H54 (cell line): ENCODE measurements at places on chromosomes 13 and 19.

DNA sequence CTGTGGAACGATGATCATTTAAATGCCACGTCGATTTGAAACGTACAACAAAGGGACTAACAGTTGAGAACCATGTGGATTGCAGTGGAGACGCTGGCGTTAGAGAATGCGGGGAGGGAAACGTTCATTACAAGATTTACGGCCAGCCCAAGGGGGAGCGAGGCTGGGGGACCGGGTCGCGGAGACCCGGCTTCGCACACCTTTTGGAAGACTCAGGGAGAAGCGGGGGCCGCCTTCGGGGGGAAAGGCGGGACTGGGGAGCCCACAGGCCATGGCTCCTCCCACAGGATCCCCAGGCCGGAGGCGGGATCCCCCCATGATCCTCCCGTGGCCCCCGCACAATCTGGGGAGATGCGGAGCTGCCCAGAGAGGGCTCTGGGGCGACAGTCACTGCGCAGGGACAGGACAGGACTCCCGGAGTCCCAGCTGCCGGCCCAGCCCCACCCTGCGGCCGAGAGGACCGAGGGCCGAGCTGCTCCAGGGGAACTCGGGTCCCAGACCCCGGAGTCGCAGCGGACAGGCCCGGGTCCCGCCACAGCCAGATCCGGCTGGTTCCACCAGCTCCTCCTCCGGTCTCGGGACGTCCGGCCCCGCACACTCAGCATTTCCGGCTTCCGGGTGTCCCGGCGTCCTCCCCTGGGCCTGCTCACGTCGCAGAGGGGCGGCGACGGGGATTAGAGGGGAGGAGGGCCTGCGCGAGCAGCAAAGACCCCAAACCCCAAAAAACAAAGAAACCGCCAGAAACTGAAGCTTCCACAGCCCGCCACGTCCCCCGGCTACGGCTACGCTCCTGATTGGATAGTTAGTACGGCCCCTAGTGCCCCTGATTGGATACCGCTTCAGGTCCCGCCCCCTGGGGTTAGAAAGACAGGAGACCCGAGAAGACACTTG, 21.1 kb upstream of the OR10H1 start:
- peak; percentile 80 for DNase-seq

DNA sequence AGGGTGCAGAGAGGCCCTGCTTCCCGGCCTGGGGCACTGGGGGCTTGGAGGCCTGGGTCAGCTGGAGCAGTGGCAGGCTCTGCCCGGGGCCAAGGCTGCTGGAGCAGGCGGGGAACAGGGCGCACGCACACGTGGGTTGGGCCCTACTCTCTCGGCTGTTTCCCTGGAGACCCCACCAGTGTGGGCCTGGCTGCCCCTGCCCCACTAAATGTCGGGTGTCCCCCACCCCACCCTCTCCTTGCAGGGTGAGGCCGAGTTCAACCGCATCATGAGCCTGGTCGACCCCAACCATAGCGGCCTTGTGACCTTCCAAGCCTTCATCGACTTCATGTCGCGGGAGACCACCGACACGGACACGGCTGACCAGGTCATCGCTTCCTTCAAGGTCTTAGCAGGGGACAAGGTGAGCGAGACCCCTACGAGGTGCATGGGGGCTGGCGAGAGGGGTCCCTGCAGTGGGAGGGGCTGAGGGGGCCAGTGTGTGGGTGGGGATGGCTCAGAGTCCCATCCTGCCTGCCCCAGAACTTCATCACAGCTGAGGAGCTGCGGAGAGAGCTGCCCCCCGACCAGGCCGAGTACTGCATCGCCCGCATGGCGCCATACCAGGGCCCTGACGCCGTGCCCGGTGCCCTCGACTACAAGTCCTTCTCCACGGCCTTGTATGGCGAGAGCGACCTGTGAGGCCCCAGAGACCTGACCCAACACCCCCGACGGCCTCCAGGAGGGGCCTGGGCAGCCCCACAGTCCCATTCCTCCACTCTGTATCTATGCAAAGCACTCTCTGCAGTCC, 15.3 kb downstream of the CAPN12 start:
- DNase-seq, result no peak

DNA sequence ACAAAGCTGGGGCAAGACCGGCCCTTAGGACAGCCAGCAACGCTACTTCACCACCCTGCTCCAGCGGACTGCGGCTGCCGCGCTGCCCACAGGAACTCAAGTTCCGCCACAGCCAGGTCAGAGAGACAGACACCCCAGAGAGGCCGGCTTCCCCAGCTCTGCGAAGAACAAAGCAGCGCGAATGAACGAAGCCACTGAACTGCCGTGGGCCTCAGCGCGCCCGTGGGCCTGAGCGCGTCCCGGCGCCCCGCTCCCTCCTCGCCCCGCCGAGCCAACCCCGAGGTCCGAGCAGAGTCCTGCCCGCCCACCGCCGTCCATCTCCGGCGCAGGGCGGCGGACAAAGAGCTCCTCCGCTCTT, 158.4 kb downstream of the RNF17 start:
- DNase-seq, result no peak

- DNase-seq, result no peak
These were observed 3.1 kb upstream of the GRK1 start for GRCh38 chr13:113663934-113664333.

DNA sequence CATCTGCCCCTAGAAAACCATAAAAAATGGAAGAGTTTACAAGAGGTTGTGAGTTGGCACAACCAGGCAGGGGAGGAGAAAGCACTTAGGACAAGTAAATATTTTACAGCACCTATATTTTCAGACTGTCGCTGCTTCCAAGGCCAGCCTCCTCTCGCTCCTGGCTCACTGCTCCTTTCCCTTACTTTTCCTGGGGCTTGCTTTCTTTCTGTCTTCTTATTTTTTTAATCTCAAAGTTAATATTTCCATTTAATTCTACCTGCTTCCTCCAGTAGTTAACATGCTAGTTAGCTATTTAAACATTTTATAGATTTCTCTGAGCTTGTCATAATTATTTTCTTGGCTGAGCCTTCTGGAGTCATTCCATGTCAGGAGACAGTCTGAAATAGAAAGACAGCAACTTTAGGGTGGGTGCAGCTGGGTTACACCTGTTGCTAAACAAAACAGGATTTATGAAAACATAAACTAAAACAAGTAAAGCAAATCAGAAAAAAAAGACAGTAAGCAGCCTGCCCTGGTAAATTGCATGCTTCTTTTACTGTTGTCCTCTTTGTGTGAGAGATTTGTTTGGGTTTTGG, 330.1 kb downstream of the DLEU7 start:
- DNase-seq, result no peak

DNA sequence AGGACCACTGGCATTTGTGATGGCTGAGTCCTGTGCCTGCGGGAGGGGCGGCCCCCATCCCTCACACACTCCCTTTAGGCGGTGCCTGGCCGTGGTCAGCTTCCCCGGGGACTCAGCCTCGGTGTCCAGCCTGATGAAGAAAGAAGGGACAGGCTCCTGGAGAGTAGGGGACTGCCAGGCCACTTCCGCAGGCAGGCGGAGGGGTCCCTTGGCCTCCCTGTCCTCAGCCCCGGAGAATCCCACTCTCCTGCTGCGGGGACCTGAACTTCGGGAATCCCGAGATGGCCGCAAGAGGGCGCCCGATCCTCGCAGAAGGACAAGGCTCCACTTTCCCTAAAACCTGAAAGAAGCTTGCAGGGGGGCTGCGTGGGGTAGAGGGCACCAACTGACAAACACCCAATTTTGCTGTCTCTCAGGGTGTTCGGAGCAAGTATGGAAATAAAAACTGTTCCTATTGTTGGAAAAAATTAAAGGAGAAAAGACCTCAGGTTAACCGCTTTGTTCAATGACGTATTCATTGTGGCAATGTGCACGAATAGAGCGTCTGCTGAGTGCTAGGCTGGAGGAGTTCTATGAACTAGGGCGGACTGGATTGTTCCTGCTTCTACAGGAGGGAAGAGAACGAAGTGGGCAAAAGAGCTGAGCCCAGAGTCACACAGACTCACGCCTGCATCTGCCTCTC, 297.3 kb downstream of the ZNF536 start:
- peak; percentile 53 for DNase-seq

DNA sequence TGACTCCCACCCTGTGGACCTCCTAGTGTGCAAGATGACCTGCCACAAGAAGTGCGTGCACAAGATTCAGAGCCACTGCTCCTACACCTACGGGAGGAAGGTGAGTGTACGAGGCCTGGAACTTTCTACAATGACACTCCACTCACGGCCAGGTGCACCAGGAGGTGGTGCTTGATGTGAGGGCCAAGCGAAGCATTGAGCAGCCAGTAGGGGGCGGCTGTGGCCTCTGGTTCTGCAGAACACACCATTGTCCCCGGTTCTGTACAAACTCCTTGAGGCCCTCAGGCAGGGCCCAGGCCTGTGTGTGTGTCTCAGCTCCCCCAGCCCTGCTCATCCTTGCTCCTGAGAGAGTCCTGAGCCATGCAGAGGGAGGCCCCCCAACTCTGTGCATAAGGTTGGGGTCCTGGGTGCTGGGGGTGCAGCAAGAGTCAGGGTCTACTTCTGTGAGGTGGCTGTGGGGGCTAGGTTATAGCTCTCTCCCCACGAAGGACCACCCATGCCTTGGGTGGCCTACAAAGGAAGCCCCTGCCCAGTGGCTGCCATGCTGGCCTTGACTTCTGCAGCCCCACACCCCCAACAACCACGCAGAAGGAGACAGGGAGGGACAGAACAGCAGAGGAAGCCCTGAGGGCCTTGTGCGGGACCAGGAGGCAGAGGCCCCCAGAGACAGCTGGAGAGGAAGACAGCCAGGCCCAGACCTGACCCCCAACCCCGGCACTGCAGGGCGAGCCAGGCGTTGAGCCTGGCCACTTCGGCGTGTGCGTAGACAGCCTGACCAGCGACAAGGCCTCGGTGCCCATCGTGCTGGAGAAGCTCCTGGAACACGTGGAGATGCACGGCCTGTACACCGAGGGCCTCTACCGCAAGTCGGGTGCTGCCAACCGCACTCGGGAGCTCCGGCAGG, 9.7 kb upstream of the USE1 start:
- no peak for DNase-seq

DNA sequence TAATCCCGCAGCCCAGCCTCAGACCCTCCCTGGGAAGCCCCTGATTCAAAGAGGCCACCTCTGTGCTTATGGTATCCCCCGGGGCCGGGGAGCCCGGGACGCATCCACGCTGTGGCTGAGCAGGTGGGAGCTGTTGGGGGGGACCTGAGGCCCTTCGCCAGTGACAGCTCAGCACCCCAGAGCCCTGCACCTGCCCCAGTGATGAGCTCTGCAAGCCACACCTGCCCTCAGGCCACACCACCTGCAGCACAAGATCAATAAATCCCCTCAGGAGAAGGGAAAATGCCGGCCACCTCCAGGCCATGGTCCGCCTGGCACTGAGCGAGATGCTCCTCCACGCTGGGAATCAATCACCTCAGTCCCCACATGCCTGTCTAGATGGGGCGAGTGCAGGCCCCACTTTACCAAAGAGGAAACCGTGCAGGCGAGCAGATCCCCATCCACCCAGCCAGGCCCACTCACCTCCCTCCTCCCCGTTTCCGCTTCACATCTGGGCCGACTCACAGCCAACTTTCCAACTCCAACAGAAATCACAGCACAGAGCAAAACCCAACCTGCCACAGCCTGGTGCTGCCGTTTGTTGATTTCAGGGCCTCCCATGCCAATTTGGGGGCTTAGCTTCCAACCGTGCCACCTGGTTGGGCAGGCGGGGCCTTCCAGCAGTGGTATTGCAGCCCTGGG, 12.8 kb downstream of the MOB3A start:
- no peak for DNase-seq

DNA sequence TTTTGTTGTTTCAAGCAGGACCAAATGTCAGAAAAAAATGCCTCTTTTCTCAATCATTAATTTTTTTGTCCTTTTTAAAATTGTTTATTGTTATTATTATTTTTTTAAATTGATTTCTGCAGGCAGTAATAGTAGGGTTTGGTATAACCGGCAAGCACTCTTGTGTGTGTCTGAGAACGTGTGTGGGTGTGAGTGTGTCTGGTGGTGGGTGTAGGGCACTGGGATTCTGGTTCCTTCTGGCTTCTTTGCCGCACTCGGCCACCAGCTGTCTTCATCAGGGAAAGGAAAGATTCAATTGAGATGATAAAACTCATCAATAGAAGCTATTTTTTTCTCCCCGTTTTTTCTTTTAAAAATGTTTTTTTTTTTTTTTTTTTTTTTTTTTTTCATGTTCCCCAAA, 56.4 kb downstream of the IER2 start:
- DNase-seq, result no peak

DNA sequence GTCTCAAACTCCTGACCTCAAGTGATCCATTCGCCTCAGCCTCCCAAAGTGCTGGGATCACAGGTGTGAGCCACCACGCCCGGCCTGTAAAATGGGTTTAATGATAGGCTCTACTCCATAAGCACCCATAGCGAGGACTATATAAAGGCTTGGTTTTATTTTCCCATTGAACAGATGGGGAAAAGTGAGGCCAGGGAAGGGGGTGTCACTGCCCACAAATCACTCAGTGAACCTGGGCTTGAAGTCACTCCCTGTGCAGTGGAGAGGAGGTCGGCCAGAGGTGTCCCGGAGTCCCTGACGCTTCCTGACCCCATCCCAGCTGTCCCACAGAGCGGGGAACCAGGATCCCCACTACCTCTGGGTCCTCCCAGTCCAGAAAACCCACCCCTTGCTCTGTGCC, 14.9 kb downstream of the TLE2 start:
- DNase-seq, result no peak
